Activated T-helper 1 cell treated with anti-CD3 and anti-CD28 coated beads, Interleukin-12 subunit alpha, Interleukin-12 subunit beta, Interleukin-2, Interleukin-4 antibody, amounts not matched to agents 30 ng/mL and 10 ng/mL and 1 ng/mL, durations not matched to agents 14 hours and 24 hours and 36 hours (primary cell): ENCODE measurements at places on chromosomes 2 and 18.
A peak's percentile ranks its signal among the peaks of the same experiment; 100 is the strongest.

DNA sequence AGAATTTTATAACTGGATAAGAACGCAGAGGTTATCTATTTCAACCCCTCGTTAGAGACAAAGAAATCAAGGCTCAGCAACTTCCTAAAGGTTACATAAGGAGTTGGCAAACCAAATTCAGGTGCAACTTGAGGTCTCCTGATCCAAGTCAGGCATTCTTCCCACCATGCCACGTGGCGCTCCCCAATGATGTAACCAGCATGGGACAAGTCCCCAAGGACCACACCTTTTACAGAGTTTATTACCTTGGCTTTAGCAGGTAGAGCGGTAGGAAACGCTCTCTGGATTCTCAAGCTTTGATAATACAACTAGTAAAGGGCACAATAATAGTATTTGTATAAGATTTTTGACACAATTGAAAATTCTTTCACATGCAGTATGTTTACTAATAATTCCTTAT, 26.7 kb upstream of the MBOAT2 start:
- H3K36me3 ChIP-seq, result no peaks in the 10 kb centered on the region
- H3K27ac ChIP-seq, result no peak overlapping the region
- no peak for DNase-seq
- no peak overlapping the region for H3K4me3 ChIP-seq
- H3K27me3 ChIP-seq, result peaks cover 24% of the 10 kb centered on the region
- peaks cover 6% of the 10 kb centered on the region for H3K4me1 ChIP-seq

- H3K27ac ChIP-seq, result peak overlapping the region; percentile 99
- peak; percentile 55 for DNase-seq
- H3K27me3 ChIP-seq, result no peaks in the 10 kb centered on the region
These were observed 35.2 kb downstream of the ST3GAL5 start for GRCh38 chr2:85853499-85854165.

DNA sequence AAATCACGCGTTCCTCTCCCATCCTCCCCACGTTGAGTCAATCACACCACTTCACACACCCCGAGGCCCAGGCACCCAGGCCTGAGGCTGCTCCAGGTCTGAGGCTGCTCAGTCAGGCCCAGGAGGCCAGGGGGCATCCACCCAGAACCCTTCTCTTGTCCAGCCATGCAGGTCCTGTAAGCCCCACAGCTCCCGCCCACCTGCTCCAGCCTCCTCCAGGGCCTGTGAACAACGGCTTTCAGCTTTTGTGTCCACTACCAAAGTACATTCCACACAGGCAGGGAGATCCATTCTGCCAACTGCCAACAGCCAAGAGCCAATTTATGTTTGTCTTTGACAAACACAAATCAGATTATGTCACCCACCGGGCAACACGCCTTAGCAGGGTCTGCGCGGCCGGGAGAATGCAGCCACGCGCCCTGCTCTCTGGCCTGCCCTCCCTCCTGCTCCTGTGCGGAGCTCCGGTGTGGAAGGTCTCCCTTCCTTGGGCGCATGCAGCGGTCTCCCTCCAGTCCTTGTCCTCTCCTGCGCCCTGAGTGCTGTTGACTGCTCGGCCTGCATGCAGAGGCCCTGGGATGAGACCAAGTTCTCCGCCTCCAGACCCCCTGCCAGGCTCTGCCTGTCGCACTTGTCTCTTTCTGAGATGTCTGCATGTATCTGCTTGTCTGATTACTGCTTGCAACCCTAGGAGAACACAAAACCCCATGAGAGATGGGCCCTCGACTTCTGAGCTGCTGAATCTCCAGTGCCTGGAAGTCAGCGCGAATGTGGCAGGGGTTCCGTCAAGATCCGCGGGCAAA, 146.6 kb downstream of the ZNF516 start:
- no peaks in the 10 kb centered on the region for H3K36me3 ChIP-seq
- no peak overlapping the region for H3K4me3 ChIP-seq
- peaks cover 7% of the 10 kb centered on the region for H3K4me1 ChIP-seq
- no peak for DNase-seq

DNA sequence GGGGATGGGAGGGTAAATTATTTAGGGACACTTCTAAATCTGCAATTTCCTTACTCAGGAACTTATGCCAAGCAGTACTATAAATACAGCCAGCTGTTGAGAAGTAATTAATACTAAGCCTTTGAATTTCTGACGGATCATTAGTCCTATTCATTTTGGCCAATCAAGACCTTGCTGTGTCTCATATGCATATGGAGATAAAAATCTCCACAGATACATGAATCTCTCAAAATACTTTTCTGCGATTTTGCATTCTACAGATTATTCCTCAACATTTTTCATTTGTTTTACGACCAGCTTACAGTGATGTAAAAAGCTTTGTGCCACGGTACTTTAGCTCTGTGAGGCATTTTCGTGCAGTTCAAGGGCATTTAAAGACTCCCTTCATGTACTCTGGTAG, 16.7 kb downstream of the LANCL1 start:
- peaks cover 18% of the 10 kb centered on the region for H3K36me3 ChIP-seq
- no peak overlapping the region for H3K27ac ChIP-seq
- peaks cover 5% of the 10 kb centered on the region for H3K4me1 ChIP-seq
- DNase-seq, result no peak

- H3K4me3 ChIP-seq, result no peak overlapping the region
- no peak for DNase-seq
- H3K36me3 ChIP-seq, result no peaks in the 10 kb centered on the region
These were observed 1148.5 kb upstream of the FAM98A start for GRCh38 chr2:34747643-34748042.

GRCh38 chr2:221434142-221434541, 138.0 kb downstream of the EPHA4 start:
- H3K27ac ChIP-seq, result no peak overlapping the region
- peaks cover 2% of the 10 kb centered on the region for H3K27me3 ChIP-seq
- H3K4me1 ChIP-seq, result no peaks in the 10 kb centered on the region

DNA sequence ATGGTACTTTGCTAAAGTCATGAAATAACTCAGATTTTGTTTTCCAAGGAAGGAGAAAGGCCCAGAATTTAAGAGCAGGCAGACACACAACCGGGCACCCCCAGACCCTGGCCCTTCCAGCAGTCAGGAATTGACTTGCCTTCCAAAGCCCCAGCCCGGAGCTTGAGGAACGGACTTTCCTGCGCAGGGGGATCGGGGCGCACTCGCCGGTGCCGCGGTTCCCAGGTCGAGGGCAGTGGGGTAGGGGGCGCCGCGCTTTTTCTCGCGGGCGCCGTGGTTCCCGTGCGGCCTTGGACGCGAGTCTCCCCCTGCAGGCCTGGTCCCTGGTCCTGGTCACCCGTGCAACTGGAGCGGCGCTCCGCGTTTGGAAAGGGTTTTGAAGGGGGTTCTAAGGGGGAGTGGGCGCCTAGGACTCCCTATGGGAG, 1.2 kb downstream of the ZNF236 start:
- H3K27me3 ChIP-seq, result no peaks in the 10 kb centered on the region
- peak overlapping the region; percentile 71 for H3K27ac ChIP-seq
- H3K36me3 ChIP-seq, result peaks cover 4% of the 10 kb centered on the region
- peak overlapping the region; percentile 87 for H3K4me3 ChIP-seq
- peaks cover 42% of the 10 kb centered on the region for H3K4me1 ChIP-seq

GRCh38 chr2:979069-979928, 28.6 kb downstream of the SNTG2 start:
- no peak overlapping the region for H3K27ac ChIP-seq
- peaks cover 6% of the 10 kb centered on the region for H3K27me3 ChIP-seq
- DNase-seq, result no peak
- peaks cover 10% of the 10 kb centered on the region for H3K4me1 ChIP-seq
- H3K4me3 ChIP-seq, result no peak overlapping the region

DNA sequence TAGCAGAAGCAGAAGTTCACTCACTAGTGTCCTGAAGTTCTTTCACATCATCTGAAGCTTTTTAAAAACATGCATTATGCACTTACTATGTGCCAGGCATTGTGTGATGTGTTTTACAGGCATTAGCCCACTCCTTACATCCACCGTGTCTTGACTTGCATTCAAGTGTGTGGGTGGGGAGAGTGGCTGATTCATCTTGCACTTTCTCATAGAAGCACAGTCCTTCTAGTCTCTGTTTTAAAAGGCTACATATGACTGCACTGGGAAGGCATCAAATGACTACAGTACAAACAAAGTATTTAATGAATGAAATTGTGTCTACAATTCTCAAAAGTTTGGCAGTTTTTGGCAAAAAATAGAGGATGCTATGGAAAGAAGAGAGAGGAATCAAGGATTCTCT, 21.6 kb upstream of the DSC3 start:
- no peak overlapping the region for H3K27ac ChIP-seq
- no peaks in the 10 kb centered on the region for H3K27me3 ChIP-seq
- no peaks in the 10 kb centered on the region for H3K4me1 ChIP-seq
